D721Med (cell line): ENCODE measurements at places on chromosomes 2 and 18.

DNA sequence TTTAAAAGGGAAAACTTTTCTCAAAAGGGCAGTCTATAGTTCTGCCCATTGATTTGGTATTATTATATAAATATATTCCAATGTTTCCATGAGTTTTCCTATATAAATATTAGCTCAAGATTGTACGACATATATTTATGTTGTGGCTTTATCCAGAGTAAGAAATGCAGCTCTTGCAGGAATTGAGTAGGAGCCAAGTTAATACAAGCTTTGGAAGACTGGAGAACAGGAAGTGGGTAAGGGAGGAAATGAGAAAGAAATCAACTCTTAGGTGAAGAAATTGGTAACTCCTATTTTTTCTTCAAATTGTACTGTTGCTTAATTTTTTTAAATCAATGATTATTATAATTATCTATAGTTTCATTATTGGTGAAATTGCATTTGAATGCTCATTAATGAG lies 105.4 kb upstream of the FAM117B start:
- DNase-seq = no peak

GRCh38 chr2:85750587-85751575 lies 2.9 kb upstream of the ATOH8 start:
- DNase-seq = no peak

DNA sequence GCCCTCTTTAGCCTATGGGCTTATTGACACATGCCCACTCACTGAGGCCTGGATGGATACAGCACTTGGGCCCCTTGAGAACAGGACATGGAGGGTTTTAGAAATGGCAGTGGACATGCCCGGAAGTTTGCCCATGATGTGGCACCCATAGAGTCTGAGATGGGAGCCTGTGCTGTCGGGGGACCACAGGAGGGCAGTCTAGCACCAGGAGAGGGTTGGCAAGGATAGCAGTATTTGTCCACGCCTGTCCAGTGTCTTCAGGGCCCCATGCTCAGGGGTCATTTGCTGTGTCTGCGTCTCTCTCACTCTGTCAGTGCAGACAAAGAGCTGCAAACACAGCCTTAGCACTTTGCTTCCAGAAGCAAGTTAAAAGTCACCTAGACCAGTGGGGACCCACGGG lies 48.7 kb downstream of the IL1RL2 start:
- no peak for DNase-seq

GRCh38 chr2:70995426-70995729 lies 705 bp upstream of the TEX261 start:
- no peak for DNase-seq

GRCh38 chr2:202317080-202317857 lies 51.7 kb downstream of the NOP58 start:
- DNase-seq = no peak

GRCh38 chr18:58229162-58229561 lies 185.1 kb downstream of the NEDD4L start:
- no peak for DNase-seq

GRCh38 chr2:235218486-235218907 lies 266.7 kb downstream of the SH3BP4 start:
- no peak for DNase-seq

DNA sequence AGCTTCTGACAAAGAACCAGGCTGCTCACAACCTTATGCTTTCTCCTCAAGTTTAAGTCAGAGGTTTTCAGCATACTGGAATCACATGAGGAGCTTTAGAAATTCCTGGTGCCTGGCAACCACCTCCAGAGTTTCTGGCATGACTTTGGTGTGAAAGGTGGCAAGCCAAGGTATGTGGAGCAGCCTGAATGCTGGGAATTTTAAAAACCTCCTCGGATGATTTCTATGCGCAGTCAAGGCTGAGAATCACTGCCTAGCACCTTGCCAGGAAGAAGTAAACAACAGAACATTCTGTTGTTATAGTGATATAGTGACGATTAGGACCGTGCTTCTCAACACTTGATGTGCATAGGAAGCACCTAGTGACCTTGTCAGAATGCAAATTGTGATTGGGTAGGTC lies 11.7 kb downstream of the CCBE1 start:
- no peak for DNase-seq

DNA sequence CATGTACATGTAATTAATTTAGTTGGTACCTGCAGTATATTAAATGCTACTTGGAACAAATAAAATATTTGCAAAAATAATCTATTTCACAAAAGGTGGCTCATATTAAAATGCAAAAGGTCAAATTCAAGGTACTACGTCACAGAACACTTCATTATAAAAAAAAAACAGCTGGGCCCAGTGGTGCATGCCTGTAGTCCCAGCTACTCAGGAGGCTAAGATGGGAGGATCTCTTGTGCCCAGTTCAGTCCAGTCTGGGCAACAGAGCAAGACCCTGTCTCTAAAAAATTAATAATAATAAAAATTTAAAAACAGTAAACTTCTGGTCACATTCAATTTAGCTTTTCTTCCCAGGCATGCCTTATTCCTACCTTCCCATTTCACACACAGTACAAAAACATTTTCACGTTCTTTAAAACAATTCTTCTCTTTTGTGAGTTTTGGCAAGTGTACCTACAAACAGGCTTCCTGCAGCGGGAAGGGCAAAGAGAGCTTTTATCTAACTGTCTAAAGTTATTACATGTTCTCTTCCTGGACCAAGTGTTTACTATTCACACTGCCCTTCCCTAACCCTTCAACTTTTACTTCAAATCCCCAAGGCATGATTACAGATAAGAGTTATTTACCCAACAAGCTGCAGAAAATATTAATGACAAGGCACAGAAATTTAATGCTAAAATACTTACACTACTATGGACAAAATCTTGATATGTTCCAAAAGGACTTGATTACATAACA lies 10.7 kb downstream of the BAZ2B start:
- DNase-seq = no peak

- no peak for DNase-seq
These were observed 145.2 kb downstream of the THADA start for GRCh38 chr2:43450617-43451016.

GRCh38 chr18:55396267-55396905 lies 191.6 kb downstream of the TCF4 start:
- no peak for DNase-seq
